Nucleus accumbens (tissue), 56 donors: ENCODE measurements at places on chromosomes 13 and 19.

- no peak for DNase-seq
These were observed 144.4 kb downstream of the DIAPH3 start for GRCh38 chr13:60019119-60019993.

- no peak for DNase-seq
These were observed 17.5 kb upstream of the HTR2A start for GRCh38 chr13:46914341-46914740.

DNA sequence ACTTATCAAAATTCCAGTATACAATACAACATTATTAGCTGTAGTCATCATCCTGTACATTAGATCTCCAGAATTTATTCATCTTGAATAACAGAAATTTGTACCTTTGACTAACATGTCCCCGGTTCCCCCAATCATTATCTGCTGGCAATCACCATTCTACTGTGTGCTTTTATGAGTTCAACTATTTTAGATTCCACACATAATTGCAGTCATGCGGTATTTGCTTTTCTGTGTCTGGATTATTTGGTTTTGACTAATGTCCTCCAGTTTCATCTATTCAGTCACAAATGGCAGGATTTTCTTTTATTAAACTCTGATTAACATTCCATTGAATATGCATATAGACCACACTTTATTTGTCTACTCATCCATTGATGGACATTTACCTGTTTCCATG lies 530.7 kb upstream of the SLITRK1 start:
- DNase-seq = no peak

DNA sequence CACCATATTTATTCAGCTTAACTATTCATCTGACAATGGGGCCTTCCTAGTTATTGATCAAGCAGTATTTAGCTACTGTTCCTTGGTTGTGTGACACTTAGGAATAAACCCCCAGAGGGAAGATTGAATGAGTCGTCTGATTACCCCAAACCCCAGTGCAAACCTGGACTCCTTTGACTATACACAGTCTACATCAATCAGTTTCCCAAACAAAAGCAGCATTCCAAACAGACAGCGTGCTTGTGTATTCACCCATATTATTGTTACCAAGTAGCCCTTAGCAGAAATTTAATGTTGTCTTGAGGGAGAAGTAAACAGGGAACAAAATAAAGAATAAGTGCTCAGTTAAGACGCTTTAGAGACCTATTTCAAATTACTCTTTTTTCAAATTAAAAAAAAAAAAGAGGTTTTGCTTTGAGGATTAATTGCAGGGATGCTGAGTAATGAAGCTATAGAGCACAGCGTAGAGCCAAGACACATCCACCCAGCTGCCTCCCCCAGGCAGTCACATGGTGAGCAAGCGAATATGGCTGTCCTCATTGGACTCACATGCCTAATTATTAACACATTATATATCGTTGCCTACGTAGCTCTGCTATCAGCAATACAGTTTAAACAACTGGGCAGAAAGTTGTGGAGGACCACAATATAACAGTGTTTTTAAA lies 14.7 kb upstream of the B3GLCT start:
- DNase-seq = no peak

DNA sequence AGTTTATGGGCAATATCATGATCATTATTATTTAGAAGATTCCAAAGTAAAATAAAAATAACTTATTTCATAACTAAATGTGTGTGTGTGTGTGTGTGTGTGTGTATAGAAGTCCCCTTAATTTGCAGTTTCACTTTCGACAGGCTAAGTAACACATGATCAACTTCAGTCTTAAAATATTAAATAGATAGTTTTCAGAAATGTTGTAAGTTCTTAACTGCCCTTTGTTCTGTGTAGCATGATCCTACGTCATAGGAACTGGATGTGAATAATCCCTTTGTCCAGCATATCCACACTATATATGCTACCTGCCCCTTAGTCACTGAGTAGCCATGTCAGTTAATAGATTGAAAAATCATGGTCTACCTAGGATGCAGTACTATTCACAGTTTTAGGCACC lies 1863.5 kb upstream of the PCDH20 start:
- DNase-seq = no peak
